ENCODE measurements at places on chromosomes 7 and 10.

DNA sequence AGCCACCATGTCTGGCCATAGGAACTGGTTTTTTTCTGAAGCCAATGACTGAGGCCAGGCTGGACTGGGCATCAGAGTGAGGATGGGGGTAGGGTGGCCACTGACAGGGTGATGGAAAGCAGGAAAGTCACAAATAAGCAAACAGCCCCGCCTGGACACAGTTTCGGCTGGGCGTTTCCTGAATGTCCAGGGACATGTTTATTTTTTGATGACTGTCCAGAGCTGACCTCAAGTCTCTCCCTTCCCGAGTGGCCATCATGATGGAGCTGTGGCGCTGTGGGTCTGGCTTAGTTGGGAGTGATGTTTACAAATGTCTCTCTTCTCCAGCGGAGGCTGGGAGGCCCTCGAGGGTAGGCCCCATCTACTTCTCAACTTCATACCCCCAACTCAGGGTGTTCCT lies 37.1 kb upstream of the COMTD1 start:
- no peak for DNase-seq

DNA sequence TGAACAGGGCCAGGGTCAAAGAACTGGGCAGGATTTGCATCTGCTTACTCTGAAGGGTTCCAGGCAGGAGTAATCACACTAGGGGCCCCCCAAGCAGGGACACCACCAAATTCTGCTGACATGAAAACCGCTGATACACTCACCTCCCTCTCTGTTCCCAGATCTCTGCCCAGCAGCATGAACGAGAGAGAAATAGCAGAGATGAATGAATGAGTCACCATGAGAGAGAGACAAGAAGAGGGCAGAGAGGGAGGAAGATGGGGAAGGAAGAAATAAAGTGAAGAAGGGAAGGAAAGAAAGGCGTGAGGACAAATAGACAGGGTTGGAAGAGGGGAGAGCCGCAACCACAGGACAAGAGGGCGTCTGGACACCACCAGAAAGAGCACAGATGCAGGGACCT lies 285.9 kb upstream of the NEBL start:
- no peak for DNase-seq

DNA sequence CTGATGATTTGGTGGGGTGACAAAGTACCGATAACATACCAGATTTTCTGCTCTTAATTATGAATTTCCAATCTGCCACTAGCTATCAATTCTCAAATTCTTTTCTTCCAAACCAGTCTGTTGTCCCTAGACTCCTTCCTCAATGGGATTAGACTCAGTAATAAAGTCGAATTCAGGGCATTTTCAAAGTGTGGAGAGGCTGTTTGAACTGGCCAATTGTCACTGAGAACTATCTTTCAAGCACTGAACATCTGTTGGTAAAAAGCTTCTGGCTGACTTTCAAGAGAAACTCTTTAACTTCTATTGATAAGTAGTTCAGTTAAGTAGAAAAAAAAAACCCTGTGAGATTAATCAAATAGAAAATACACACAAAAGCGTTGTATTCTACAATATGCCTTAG lies 108.9 kb downstream of the SAMD9 start:
- DNase-seq = no peak

DNA sequence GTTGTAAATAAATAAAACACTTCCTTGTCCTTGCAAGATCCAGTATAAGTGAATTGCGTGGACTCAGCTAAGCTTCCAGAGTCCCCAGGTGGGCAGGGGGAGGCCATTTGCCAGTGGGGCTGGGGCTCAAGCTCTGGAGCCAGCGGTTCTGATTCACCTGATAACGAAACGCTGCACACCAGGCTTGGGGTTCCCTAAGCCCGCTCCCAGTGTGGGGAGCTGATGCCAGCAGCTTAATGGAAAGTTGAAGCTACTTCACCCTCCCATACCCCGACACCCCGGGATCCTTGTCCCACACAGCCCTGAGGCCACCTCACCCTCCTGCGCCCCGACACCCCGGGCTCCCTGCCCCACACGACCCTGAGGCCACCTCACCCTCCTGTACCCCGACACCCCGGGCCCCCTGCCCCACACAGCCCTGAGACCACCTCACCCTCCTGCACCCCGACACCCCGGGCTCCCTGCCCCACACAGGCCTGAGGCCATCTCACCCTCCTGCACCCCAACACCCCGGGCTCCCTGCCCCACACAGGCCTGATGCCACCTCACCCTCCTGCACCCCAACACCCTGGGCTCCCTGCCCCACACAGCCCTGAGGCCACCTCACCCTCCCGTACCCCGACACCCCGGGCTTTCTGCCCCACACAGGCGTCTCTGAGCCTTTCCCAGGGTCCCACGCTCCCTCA lies 30.8 kb downstream of the FKBP6 start:
- no peak for DNase-seq

Data from esophagus squamous epithelium (tissue), 5 donors.